SK-N-DZ (cell line): ENCODE measurements at places on chromosomes 4 and X.

DNA sequence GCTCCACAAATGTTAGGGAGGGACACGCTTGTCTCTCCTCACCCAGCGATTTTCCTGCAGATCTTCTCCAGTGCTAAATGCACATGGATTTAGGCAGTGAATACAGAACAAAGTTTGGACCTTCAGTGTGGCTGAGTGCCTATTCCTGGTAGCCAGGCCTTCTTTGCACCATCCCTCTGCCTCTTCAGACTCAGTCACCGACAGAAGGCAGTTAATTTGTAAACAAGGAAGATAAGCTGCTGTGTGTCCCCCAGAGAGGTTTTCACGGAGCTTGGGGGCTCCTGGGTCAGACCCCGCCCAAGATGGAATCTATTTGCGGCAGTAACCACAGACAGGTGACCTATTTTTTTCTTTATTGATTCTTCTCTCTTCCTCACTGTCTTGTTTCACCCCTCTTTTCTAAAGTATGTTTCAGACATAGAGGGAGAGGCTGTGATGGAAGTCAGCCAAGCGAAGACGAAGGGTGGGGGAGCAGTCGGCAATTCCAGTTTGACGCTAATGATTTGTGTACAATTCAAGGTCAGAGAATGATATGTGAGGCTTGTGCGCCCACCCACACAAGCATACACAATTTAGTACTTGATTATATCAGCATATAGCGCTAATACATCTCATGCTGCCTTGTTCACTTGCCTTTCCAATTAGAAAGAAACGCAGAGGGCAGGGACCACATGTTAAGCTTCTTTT is 200.8 kb downstream of the MGST2 start:
- peak; percentile 56 for DNase-seq

DNA sequence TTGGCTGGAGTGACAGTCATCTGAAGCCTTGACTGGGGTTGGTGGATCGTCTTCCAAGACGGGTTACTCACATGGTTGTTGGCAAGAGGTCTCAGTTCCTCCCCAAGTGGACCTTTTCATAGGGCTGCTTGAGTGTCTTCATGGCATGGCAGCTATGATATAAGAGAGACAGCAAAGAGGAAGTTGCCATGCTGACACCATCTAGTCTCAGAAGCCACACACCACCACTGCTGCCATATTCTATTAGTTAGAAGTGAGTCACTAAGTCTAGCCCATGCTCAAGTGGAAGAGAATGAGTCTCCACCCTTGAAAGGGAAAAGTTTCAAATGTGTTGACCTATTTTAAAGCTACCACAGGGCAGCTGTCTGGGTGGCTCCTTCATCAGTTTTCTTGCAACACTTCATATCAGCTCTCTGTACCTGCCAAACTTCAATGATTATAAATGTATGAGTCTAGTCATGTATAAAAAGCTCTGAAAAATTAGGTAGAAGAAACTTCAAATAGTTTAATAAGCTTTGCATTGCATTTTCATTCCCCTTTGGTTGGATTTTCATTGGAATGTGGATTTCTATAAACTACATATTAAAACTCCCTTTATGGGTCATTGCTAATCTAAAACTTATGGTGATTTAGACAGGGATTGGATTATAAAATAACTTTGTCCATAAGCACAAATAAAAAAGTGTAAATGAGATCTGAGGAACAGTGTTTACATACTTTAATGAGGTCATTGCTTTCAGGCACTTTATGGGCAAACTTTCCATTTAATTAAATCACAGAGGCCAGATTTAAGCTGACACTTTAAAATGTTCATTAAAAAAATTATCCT is 68.0 kb upstream of the ATXN3L start:
- no peak for DNase-seq

GRCh38 chrX:22399437-22400192 is 126.9 kb downstream of the CBLL2 start:
- DNase-seq, result no peak

DNA sequence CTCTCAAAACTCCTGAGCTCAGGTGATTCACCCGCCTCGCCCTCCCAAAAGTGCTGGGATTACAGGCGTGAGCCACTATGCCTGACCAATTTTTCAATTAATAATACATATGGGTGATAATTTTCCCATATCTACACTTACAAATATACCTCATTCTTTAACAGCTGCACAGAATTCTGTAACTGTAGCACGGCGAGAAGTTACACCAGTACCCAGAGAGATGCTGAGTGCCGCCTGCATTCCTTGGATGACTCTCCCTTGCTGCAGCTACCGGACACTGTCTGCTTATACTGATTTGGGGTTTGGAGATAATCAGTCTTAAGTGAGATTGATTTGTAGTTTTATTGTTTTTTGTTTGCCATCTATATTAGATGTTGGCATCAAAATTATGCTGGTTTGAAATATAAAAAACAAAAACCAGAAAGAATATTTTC is 5.8 kb downstream of the TIFA start:
- DNase-seq, result no peak

- no peak for DNase-seq
These were observed 9.9 kb downstream of the HMX1 start for GRCh38 chr4:8861576-8862295.

GRCh38 chr4:147059064-147059731 is 113.5 kb upstream of the TTC29 start:
- no peak for DNase-seq

GRCh38 chr4:99808260-99808857 is 8.3 kb upstream of the DAPP1 start:
- peak; percentile 63 for DNase-seq

- DNase-seq, result peak; percentile 58
These were observed 113.9 kb upstream of the VAMP7 start for GRCh38 chrX:155767051-155767875.

DNA sequence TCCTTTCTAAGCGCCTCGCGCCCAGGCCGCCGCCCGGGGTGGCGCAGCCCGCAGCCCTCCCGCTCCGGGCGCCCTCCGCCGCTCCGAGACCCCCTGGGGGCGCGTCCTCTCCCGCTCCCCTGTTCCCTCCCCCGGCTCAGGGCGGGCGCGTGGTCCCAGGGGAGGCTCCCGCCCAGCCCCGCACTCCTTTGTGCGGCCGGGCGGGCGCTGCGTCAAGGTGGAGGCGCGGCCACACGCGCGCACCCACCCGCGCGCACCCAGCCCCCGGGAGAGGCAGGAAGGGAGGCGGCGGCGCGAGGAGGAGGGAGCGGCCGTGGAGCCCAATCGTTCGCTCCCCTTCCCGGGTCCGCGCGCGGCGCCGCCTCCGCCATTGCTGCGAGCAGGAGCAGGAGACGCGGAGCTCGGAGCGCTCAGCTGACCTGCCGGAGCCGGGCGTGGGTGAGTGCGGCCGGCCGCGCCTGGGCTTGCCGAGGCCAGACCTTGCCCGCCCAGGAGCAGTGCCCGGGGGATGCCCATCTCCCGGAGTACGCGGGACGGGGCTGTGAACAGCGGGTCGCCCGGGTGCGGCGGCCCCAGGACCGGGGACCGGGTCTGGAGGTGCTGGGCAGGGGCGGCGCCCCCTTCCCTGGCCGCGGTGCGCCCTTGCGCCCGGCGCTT is at the start of gene NSG1:
NSG1 (plus strand) TSS at position 367 of the 657 bp plus-strand sequence. CDS start 528 bp downstream, outside the sequence.
- peak; percentile 31 for DNase-seq

- no peak for DNase-seq
These were observed 180.0 kb downstream of the NKX6-1 start for GRCh38 chr4:84319124-84319523.

DNA sequence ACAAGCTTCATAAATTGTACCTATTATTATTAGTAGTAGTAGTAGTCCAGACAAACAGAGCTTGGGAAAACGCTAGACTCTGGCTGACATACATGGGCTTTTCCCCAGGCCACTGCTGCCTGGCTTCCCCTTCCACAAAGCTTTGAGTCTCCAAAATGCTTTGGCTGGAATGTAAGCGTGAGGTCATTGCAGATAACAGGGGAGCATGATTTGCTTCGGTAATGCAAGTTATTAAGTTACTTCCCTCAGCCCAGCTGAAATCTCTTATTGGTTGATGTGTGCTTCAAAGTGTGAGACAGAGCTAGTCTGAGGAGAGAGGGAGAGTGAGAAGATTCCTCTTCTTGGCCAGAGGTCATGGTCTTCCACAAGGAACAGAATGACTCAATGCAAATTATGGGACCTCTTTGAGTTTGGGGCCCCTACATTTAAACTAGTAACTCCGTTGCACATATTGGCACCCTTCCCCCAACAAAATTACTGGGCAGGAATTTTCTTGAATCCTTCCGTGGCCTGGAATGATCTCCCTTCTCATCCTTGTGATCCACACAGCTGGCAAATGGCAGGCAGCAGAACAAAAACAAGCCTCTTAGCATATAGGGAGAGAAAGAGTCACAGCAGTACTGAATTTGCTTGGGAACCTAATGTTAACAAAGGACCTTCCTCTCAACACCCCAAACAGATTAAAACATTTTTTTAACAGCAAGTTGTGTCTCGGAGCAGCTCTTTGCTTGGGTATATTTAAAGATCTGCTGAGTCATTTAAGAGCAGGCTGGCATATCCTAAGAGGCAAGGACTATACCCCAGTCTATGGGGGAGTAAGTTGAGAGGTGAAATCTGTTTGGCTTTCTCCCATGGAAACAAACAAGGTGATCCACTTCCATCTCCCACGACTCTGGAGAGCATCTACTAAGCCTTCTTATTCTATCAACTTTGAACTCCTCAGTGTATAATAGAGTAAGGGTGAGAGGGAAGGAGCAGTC is 19.9 kb downstream of the AR start:
- no peak for DNase-seq

GRCh38 chrX:33134164-33134563 is 77.2 kb downstream of the DMD start:
- DNase-seq, result no peak

GRCh38 chrX:134484039-134484438 is 24.1 kb downstream of the HPRT1 start:
- peak; percentile 48 for DNase-seq

GRCh38 chr4:182878633-182879495 is 38.3 kb downstream of the DCTD start:
- DNase-seq, result no peak

GRCh38 chrX:44173219-44173618 is 170.3 kb downstream of the EFHC2 start:
- DNase-seq, result no peak
